Endothelial cell of coronary artery (primary cell): ENCODE measurements at places on chromosomes 5 and 9. TPM values are rescaled to one million over a fixed set of nuclear protein-coding genes. Genes with fewer than 3 reads are reported as not detected.

The SLC4A9 gene
- not detected in 2 replicates for total RNA-seq

The PCDHGB7 gene
- total RNA-seq = 5.8 and 6.8 TPM in 2 replicates

The SPINK4 gene
- total RNA-seq = not detected in 2 replicates

The F2RL1 gene
- 19.3 and 64.2 TPM in 2 replicates for total RNA-seq

The PCDHB9 gene
- total RNA-seq = 0.27 and 0.28 TPM in 2 replicates
